ENCODE measurements at places on chromosomes 2 and 18.

- DNase-seq, result no peak
Measured at GRCh38 chr18:32612651-32613050, 142.0 kb upstream of the GAREM1 start.

GRCh38 chr2:237968048-237968862, 1.4 kb downstream of the UBE2F start:
- DNase-seq, result no peak

GRCh38 chr2:142603759-142604158, 273.7 kb upstream of the KYNU start:
- no peak for DNase-seq

GRCh38 chr2:57809230-57809629, 237.4 kb upstream of the VRK2 start:
- no peak for DNase-seq

DNA sequence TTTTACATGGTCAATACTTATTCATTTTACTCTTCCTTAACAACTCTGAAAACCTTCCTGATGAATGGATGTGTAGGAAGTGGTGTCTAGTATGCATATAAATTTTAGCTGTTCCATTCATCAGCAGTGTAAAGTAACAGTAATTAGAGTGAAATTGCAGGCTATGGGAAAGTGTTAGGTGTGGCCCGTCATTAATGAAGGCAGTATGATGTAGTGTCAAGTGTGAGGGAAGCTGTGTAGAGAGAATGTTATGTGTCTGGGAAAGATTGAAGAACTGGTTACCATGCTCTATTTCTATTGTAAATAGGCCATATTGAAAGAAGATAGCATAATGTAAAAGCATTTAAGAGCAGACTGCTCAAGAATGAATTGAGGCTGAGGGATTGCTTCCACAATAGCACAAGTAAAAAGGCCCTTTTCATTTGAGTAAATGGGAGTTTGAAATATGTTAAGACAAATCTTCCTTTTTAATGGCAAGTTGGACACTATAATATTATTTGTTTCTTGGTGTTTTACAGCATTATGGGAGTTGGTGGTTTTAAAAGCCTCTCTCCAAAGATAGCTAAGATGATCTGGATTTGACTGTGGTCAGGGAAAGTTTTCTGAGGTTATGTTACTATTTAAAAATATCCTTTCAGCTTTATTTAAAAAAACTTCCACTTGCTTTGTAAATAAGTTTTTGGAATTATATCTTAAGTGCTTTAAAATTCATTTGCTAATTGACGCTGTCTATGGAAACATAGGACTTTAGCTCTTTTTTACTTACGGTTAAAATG, 401.0 kb upstream of the ZEB2 start:
- no peak for DNase-seq

DNA sequence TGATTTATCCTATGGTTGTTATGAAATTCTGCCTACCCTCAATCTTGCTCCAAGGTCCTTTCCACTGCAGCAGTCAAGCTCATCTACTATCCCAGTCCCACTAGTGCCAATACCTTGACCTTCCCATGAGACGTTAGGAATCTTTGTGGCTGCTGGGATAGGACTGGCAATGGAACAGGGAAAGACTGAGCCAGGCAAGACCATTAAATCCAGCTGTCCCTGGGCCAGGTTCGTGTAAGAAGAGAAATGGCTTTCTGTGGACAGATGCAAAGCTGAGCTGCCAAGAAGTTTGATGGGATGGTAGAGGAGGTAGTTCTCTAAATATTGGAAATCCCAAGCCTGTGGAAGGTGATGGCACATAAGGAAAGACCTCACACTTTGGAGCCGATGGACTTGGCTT, 50.1 kb upstream of the TMEM17 start:
- DNase-seq, result no peak

GRCh38 chr2:104658144-104658835, 195.6 kb upstream of the POU3F3 start:
- no peak for DNase-seq

GRCh38 chr2:36733215-36733614, 36.7 kb downstream of the VIT start:
- DNase-seq, result no peak

GRCh38 chr18:32582455-32582854, 111.8 kb upstream of the GAREM1 start:
- no peak for DNase-seq

DNA sequence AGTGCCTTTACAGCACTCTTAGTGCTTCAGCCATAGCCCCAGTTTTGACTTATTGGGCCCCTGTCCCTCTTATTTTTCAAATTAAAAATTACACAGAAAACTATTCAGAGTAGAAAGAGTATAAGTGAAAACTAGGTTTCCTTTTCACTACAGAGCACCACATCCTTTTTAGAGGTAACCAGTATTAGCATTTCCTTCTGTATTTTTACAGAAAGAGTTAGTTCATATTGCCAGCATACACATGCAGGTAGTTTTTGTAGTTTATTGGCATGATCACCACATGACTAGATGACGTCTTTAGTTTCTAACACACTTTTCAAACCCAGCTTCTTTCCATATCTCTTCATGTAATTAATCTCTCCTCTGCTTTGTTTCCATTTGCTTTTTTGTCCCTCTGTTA, 66.4 kb downstream of the UBE2E3 start:
- DNase-seq, result no peak

- DNase-seq, result no peak
Measured at GRCh38 chr18:45197526-45197970, 417.7 kb upstream of the SLC14A2 start.

GRCh38 chr2:120855855-120856405, 120.3 kb downstream of the GLI2 start:
- no peak for DNase-seq

DNA sequence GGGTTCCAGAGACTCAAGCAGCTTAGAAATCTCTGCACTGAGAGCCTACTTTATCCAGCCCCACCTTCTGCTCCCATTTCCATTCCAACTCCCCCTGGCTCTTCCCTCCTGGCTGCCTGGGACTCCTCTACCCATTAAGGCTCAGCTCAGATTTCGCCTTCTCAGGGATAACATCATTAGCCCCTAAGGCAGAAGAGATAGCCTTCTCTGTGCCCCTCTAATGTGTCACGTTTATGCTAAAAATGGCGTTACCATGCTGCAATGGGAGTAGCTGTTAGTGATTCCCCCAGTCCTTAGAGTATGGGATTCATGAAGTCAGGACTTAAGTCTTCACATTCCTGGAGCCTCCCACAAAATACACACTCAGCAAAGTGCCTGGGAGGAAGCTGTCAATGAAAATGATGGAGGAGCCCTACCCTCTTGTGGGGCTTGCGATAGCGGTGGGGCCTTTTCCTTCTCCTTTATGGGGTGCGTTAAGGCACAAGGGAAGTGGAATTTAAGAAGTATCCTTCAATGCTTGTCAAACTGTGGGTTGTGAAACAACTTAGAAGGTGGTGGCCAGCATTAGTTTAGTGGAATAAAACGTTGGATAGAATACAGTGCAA, 144.7 kb upstream of the COPS8 start:
- no peak for DNase-seq

- no peak for DNase-seq
Measured at GRCh38 chr2:45220227-45220626, 211.0 kb upstream of the SIX2 start.

- no peak for DNase-seq
Measured at GRCh38 chr2:128591861-128592822, 273.5 kb upstream of the HS6ST1 start.

- no peak for DNase-seq
Measured at GRCh38 chr18:73859837-73860397, 287.7 kb downstream of the FBXO15 start.

- no peak for DNase-seq
Measured at GRCh38 chr2:215290980-215291599, 20.8 kb upstream of the ATIC start.

- no peak for DNase-seq
Measured at GRCh38 chr18:11283479-11284161, 134.3 kb upstream of the PIEZO2 start.
